ENCODE measurements at places on chromosomes 5 and 9.

GRCh38 chr9:93059715-93060578 lies 1.4 kb downstream of the SUSD3 start:
- no peak for DNase-seq

DNA sequence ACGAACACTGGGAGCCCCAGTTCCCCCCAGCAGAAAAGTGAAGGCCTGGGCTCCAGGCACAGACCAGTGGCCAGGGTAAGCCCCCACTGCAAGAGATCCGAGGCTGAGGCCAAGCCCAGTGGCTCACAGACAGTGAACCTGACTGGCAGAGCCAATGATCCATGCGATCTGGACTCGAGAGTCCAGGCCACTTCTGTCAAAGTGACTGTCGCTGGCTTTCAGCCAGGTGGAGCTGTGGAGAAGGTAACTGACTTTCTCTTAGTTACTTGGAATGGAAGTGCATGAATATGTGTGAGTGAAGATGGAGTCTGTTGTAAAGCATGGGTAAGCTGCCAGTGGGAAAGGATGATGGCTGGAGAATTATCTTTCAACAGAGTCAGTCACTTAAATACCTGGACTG lies 99.7 kb downstream of the GOLPH3 start:
- no peak for DNase-seq

GRCh38 chr5:25029004-25029403 lies 384.2 kb upstream of the CDH10 start:
- DNase-seq, result no peak

DNA sequence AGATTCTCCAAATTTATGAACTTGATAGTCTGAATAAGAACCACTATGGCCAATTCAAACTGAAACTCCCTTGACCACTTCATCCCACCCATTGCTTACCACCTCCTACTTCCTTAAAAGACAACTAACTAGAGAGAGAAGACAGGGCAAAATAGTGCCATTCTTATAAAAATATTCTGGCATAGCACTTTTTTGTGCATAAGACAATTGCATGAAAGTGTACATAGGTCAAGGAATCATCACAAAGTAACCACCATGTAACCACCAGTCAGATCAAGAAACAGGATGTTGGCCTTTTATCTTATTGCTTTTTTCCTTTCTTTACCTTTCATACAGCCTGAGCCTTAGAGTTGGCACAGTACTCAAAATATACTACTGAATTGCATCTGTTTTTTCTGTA lies 8.1 kb upstream of the ARSB start:
- no peak for DNase-seq

GRCh38 chr5:17269201-17269600 lies 51.8 kb downstream of the BASP1 start:
- DNase-seq, result no peak

- DNase-seq, result no peak
Measured at GRCh38 chr5:143051244-143052058, 281.3 kb downstream of the ARHGAP26 start.

- no peak for DNase-seq
Measured at GRCh38 chr9:121345070-121345469, 25.0 kb downstream of the STOM start.

- no peak for DNase-seq
Measured at GRCh38 chr9:129850821-129851550, 15.7 kb downstream of the USP20 start.

- DNase-seq, result no peak
Measured at GRCh38 chr5:6754766-6755165, 41.5 kb downstream of the TENT4A start.

DNA sequence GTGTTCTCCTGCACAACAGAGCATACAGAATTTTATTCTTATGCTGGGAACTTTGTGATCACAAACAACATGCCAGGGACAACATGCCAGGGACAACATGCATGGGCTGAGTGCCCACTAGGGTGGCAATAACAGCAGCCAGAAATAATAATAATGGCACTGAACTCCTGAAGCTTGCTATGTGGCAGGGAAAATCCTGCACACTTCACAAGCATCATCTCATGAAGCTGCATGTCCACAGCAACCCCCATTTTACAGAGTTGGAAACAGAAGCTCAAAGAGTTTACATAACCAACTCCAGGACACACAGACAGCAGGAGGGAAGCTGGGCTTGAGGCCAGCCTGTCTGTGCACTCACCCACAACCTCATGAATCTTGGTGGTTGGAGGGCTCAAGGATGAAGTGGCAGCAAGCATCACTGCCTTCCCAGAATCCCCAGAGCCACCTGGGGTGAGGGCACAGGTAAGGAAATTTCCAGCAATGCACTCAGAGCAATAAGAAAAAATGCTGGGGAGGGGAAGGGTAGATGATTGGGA lies 111.4 kb downstream of the GABBR2 start:
- no peak for DNase-seq

- DNase-seq, result no peak
Measured at GRCh38 chr5:42919600-42919999, 107.9 kb upstream of the SELENOP start.

DNA sequence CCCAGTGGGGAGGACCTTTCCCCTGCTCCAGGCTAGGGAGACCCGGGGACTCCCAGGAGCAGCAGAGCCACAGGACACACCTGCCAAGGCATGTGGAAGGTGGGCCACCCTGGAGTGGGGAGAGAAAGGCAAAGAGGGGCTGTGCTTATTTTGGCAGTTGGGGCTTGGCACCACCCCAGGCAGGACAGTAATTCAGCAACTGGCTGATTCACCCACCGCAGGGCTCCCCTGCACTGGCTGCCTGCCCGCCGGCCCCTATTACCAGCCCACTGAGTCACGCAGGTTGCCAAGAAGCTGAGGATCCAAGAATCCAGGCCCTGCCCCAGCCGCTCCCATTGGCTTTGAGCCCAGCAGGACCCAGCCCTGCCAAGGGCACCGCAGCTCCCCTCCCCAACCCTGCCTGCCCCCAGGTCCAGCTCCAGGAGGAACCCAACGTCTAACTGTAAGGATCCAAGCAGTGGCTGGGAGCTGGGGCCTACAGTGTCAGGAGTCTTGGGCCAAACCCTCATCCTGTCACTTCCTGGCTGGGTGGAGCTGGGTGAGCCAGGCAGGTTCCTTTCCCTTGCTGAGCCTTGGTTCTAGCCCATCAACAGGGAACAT lies 14.2 kb upstream of the RALGDS start:
- DNase-seq, result no peak

GRCh38 chr9:4145482-4145881 lies 154.4 kb downstream of the GLIS3 start:
- no peak for DNase-seq

GRCh38 chr9:132679946-132680625 lies 9.8 kb downstream of the GTF3C4 start:
- no peak for DNase-seq

All from D721Med (cell line).